ENCODE measurements at places on chromosomes 1 and 21. TPM values are rescaled to one million over a fixed set of nuclear protein-coding genes. Genes with fewer than 3 reads are reported as not detected.

The LYST gene
- total RNA-seq, result 7.3 TPM

The MFSD2A gene
- 5.1 TPM for total RNA-seq

The CFAP74 gene
- total RNA-seq, result not detected

The AUNIP gene
- not detected for total RNA-seq

The PTPN7 gene
- 0.41 TPM for total RNA-seq

The CLCA1 gene
- not detected for total RNA-seq

The INAVA gene
- total RNA-seq, result not detected

DNA sequence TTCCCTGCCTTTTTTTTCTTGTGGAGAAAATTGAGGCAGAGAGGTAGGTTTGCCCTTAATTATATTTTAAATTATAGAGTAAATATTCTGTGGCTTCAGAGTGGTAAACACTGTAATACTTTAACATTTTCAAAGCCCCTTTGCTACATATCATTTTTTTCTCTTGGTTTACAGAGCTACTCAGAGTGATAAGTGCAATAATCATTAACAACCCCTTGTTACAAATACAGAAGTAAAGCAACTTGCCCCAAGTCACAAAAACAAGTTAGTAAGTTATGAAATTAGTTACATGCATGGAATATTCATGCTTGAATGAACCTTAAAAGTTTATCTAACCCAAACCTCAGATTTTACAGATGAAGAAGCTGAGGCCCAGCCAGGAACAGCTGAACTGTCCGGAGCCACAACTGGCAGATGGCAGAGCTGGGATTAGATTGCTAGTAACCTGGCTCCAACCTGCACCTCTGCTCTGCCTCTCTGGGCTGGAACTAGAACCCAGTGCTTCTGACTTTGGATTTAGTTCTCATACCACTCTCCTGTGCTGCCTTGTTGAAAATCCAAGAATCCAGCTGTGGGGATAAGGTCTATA lies 48.7 kb downstream of the TNN start:
- no peaks in the 10 kb centered on the region for H3K27me3 ChIP-seq
- no peaks in the 10 kb centered on the region for H3K4me1 ChIP-seq
- no peak for DNase-seq
- no peaks in the 10 kb centered on the region for H3K36me3 ChIP-seq
- H3K27ac ChIP-seq, result no peak overlapping the region
- no peak overlapping the region for H3K4me3 ChIP-seq

DNA sequence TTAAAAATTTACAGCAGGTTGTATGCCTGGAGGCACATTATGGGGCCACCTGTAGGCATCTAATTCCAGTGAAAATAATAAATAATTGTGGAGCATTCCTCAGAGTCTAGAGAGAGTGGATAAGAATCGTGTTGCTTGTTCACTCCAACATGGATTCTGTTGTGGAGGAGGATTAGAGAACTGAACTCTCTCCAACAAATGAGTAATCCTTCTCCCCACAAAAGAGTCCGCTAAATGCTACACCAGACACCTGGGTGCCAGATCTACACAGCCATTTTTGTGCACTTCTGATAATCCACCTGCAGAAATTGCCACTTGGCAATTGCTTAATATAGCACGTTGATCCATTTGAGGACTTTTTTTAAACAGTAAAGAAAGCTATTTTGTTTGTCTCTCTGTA lies 113.7 kb upstream of the DPYD start:
- no peak overlapping the region for H3K27ac ChIP-seq
- no peaks in the 10 kb centered on the region for H3K36me3 ChIP-seq
- no peaks in the 10 kb centered on the region for H3K27me3 ChIP-seq
- no peak overlapping the region for H3K4me3 ChIP-seq

DNA sequence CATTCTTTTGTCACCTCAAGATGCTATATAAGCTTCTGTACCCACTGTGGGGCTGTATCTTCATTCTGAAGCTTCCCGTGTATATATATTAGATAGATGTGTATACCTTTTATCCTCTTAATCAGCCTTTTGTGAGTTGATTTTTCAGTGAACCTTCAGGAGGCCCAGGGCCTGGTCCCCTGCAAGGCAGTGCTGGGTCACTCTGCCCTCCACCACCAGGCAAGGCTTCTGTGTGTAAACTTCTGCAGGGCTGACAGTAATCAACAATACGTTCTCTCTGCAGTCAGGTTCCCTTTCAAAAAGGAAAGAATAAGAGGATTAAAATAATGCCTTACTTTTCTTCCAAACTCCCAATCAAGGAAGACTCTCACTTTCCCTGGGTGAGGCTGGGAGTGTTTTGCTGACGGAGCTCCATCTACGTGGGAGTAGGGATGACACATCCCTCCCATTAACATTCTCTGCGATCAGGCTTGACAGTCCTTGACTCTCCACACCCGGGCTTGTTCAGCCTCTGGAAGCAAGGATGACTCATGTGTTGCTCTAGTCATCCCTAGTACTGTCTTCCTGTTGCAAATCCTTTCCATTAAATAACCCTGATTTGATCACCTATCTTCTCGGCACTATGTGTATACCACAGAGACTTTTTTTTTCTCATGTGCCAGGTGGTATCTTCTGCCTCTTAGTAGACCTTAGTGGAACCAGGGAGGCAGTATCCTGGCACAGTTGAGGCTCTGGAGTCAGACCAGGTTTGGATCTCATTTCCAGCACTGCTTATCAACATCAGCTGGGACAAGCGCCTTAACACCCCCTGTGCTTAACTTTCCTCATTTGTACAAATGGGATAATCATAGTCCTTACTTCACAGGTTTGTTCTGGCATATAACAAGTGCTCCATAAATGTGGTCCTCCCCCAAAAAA lies 70.3 kb upstream of the KCNK1 start:
- H3K36me3 ChIP-seq, result no peaks in the 10 kb centered on the region
- H3K27ac ChIP-seq, result no peak overlapping the region
- no peaks in the 10 kb centered on the region for H3K4me1 ChIP-seq
- no peak for DNase-seq
- H3K4me3 ChIP-seq, result no peak overlapping the region

DNA sequence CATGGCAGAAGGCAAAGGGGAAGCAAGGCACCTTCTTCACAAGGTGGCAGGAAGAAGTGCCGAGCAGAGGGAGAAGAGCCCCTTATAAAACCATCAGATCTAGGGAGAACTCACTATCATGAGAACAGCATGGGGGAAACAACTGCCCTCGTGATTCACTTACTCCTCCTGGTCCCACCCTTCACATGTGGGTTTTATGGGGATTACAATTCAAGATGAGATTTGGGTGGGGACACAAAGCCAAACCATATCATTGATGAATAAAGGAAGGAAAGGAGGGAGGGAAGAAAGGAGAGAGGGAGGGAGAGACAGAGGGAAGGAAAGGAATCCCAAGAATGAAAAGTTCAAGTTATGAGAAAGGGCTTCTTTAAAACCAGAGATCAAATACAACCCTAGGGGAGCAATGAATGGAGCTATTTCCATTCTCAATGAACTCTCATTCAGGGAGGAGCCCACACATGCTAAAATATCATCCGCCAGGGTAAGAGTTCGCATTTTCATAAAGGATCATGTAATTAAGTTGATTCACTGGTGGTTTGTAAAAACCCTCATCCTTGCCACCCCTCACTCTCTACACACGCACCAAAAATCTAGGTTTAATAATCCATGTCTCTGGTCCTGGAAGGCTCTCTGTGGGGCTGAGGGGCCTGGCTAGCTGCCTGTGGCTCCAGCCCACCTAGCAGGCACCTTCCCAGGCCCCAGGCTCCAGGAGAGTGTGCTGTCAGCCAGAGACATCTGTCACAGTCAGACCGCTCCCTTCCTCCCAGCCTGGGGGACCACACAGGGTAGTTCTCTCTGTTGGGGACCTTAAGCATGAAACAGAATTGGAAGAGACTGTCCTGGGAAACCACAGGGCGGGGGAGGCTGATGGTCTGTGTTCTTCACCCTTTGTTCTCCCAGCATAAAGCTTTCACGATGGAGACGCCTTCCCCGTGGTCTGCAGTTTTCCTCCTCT lies 94.0 kb downstream of the CCDC185 start:
- no peaks in the 10 kb centered on the region for H3K4me1 ChIP-seq
- no peak overlapping the region for H3K4me3 ChIP-seq
- H3K27me3 ChIP-seq, result no peaks in the 10 kb centered on the region
- H3K36me3 ChIP-seq, result no peaks in the 10 kb centered on the region
- no peak for DNase-seq
